HTR-8/SVneo (cell line): ENCODE measurements at places on chromosomes 12 and 14.

DNA sequence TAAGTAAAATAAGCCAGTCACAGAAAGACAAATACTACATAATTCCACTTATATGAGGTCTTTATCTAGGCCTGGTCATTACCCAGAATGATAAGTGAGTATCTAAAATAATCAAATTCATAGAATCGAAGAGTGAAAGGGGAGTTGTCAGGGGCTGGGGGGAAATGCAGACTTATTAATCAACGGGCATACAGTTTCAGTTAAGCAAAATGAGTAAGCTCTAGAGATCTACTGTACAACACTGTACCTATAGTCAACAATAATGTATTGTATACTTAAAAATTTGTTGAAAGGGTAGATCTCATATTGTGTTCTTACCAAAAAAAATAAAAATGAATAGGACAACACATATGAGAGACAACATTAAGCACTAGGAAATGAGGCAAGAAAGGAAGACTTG lies 13.3 kb downstream of the BTBD7 start:
- no peak for DNase-seq

DNA sequence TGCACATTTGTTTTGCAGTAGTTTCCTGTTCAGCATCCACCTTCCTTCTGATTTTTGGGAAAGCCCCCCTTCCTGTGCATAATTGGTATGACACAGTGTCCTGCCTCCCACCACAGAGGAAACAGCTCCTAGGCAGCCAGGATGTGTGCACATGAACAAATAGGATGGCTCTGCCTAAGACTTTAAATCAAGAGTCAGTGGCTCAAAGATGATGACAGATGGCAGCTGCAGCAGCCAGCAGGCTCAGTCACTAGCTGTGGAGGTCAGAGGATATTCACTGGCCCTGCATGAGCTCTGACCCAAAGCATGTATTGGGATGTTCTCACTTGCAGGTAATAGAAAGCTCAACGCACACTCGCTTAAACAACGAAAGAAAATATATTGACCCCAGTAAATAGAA lies 90.3 kb downstream of the KCNK10 start:
- DNase-seq = no peak

DNA sequence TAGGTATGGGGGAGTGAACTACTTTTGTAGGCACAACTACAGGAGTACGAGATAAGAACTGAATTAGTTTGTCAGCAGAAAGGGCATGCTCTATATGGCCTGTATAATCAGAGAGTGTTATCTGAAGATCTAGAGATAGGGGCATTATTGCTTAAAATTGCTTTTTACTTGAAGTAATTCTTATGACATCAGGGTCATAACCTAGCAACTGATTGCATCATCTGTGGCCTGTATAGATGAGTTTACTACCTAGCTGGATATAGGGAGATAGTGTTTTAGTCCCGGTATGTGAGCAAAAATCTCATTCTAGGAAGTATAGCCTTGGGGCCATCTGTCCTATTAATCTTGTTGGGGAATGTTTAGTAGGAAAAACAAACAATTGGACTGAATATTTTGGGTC lies 142.7 kb downstream of the TMEM117 start:
- no peak for DNase-seq

GRCh38 chr12:81150382-81150781 lies 72.5 kb downstream of the ACSS3 start:
- DNase-seq = no peak

DNA sequence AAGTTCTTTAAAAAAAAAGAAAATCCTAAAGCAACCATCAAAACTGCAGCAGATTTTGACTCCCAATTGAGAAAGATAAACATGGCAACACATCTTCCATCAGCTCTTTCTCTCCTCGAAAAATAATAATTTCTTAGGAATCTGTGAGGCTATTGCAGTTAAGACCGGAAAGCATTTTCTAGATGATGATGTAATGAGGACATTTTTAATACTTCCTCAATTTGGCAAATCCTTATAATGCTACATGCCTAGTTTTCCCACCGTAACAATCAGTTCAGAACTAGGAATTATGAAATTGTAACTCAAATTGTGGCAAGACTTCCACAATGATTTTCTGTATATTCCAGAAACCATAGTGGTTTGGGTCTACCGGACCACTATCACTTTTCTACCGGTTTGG lies 180.9 kb upstream of the PDE3A start:
- no peak for DNase-seq

DNA sequence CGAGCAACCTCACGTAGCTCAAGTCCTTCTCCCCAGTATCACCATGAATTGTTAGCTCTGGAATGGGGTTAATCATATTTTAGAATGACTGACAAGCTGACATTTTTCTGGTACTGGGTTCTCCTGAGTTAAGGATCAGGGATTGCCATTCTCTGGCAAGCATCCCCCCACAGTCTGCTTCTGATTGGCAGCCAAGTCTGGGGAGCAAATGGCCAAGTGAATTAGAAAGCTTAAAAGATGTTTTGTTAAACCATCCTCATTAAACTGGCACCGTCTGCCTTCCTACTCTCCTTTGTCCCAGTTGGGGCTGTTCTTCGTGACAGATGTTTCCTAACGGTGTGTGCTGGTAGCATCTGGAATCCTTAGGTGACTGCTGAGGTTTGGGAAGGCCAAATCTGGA lies 17.2 kb upstream of the CISTR start:
- no peak for DNase-seq

- peak; percentile 79 for DNase-seq
Observed at GRCh38 chr12:106226884-106227640, 20.8 kb downstream of the CKAP4 start.

- no peak for DNase-seq
Observed at GRCh38 chr14:104530646-104531045, 48.9 kb upstream of the C14orf180 start.

- peak; percentile 77 for DNase-seq
Observed at GRCh38 chr14:31090883-31091764, 64.9 kb upstream of the STRN3 start.
